Bladder microvascular endothelial cell (primary cell): ENCODE measurements at places on chromosomes 2 and 18. TPM values are rescaled to one million over a fixed set of nuclear protein-coding genes. Genes with fewer than 3 reads are reported as not detected.

Gene SLC8A1
- total RNA-seq, result 0.94 and 1.9 TPM in 2 replicates

Gene C2orf49
- 9.4 and 18.2 TPM in 2 replicates for total RNA-seq

Gene FBLN7
- total RNA-seq, result 1.3 and 4.4 TPM in 2 replicates

Gene SMARCAL1
- total RNA-seq, result 11.3 and 26.2 TPM in 2 replicates

Gene SLC9A2
- under 0.01 TPM in 2 replicates for total RNA-seq

Gene ALPP
- total RNA-seq, result not detected in 2 replicates
